Memory B cell (primary cell): ENCODE measurements at places on chromosomes 7 and 10.

GRCh38 chr10:48242171-48242904 is 32.2 kb downstream of the FRMPD2 start:
- no peak for DNase-seq

GRCh38 chr10:78779339-78779955 is 289.3 kb upstream of the ZMIZ1 start:
- DNase-seq, result no peak

DNA sequence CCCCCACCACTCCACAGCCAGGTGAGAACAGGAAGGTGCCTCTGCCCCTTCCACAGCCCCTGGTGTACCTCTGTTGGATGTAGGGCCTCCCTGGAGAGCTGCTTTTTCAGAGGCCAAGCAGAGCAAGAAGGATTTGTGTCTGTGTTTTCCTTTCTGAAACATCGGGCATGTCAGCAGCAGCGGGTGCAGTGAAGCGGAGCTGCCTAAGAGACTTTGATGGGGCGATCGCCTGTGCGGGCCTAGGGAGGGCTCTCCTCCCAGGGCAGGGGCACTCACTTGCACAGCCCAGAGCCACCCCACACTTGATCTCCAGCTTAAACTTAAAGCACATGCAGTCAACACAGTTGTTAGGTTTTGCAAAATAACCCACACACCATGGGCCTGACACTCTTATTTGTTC is 324.7 kb downstream of the ACTR3B start:
- no peak for DNase-seq

- no peak for DNase-seq
Measured at GRCh38 chr7:17044396-17044795, 162.6 kb upstream of the AGR3 start.

DNA sequence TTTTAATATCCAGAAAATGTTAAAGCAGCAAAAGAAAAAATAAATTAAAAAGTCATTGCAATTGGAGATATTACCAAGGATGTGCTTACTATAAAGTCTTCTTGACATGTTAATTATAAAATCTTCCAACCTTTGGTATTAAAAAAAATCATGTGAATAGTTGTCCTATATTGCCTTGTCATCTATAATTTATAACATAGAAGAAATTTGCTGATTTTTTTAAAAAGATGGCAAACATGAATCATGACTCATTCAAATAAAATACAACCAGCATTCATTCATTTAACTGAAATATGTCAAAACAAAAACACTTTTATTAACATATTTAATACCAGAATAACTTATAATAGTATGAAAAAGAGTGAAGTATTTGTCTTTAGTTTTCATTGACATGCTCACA is 72.6 kb downstream of the MKX start:
- DNase-seq, result no peak

GRCh38 chr10:130242513-130242912 is 106.3 kb downstream of the GLRX3 start:
- no peak for DNase-seq

- DNase-seq, result no peak
Measured at GRCh38 chr10:31920538-31920937, 8.1 kb downstream of the ARHGAP12 start.

- DNase-seq, result no peak
Measured at GRCh38 chr10:130048081-130048480, 62.5 kb downstream of the C10orf143 start.

DNA sequence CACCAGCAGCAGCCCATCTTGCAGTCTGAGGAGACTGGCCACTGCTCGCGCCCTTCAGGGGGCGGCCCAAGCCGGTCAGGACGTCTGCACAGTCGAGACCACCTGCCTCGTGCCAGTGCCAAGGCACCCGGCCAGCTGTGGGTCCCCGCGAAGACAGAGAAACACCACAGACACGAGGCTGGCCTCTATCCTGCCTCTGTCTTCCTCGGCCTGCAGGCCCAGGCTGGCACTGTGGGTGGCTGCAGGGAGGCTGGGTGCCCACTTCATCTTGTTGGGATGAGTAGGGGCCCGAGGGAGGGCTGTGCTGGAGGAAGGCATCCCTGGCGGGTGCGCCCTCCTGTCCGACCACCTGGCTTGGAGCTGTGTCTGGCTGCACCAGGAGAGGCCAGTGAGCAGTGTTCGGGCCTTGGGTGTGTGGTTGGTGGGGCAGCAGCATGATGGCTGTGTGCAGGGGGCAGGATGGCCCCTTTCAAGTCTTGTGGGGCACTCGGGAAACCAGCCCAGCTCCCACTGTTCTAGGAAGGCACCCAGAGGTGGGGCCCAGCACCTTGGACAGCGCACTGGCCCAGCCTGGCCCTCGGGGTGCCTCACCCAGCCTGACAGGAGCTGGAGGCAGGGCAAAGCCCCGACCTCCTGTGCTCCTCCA is 7.3 kb downstream of the DPYSL4 start:
- no peak for DNase-seq

GRCh38 chr10:72243822-72244437 is 27.9 kb upstream of the ASCC1 start:
- no peak for DNase-seq

DNA sequence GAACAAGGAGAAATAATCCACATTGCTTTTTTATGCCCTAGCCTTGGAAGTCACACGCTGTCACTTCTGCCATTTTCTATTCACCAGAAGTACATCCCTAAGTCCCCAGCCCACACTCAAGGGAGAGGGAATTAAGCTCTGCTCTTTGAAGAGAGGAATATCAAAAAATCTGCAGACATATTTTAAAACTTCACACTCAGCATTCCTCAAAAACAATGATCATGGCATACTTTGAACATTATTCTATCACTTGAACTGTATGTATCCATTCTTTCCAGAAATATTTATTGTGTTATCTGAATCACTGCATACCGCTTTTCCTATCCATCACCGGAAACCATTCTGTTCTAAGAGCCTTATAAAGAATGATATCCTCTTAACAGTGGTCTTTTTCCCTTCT is 9.4 kb downstream of the ABCC2 start:
- DNase-seq, result no peak

GRCh38 chr10:47147186-47147585 is 152.8 kb upstream of the GDF10 start:
- no peak for DNase-seq

- DNase-seq, result no peak
Measured at GRCh38 chr10:104903433-104903832, 262.3 kb downstream of the SORCS3 start.

GRCh38 chr7:31320675-31321074 is 19.9 kb downstream of the NEUROD6 start:
- no peak for DNase-seq

DNA sequence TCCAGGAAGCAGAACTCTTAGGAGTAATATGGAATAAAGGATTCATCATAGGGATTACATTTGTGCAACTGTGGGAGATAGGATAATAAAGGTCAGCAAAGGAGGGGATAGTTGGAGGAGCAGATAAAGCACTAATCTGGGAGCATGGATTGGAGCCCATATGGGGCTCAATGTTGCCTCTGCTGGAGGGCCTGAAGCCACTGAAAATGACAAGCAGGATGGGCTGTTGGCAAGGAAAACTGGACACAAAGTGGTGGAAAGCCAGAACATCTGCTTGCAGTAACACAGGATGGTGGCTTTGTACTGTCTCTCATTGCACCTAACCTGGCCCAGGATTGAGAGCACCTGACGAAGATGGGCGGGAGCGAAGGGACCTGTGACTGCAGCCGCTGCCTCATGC is 15.0 kb upstream of the COMMD3 start:
- no peak for DNase-seq

GRCh38 chr7:134473861-134474291 is 15.0 kb upstream of the AKR1B1 start:
- no peak for DNase-seq

GRCh38 chr7:141785706-141786552 is 4.1 kb upstream of the TAS2R5 start:
- peak; percentile 7 for DNase-seq

- DNase-seq, result no peak
Measured at GRCh38 chr7:2943851-2944601, 99.6 kb downstream of the CARD11 start.

- no peak for DNase-seq
Measured at GRCh38 chr7:104252409-104253134, 44.8 kb upstream of the ORC5 start.
